Activated CD4-positive, alpha-beta T cell treated with anti-CD3 and anti-CD28 coated beads, Interleukin-2, amount 50 U/mL, for 16 hours (primary cell): ENCODE measurements at places on chromosomes 16 and 17.
A peak's percentile ranks its signal among the peaks of the same experiment; 100 is the strongest.

DNA sequence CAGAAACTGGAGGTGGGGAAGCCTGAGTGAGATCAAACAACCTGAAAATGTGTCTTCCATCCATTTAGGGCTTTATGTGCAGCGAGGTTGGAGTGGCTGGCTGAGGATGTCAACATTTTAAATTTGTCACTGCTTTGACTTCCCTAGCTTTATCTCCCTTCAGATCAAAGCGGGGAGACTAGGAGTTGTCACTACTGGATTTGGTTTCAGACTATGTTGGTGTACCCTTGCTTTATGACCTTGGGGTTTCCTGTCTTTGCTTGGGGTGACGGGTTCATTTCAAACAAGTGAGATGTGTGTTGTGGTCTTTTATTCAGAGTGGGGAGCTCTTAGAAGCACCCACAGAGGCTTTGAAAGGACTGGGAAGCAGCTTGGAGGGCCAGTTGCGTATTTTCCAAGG is 25.6 kb downstream of the MSI2 start:
- peak; percentile 55 for DNase-seq

DNA sequence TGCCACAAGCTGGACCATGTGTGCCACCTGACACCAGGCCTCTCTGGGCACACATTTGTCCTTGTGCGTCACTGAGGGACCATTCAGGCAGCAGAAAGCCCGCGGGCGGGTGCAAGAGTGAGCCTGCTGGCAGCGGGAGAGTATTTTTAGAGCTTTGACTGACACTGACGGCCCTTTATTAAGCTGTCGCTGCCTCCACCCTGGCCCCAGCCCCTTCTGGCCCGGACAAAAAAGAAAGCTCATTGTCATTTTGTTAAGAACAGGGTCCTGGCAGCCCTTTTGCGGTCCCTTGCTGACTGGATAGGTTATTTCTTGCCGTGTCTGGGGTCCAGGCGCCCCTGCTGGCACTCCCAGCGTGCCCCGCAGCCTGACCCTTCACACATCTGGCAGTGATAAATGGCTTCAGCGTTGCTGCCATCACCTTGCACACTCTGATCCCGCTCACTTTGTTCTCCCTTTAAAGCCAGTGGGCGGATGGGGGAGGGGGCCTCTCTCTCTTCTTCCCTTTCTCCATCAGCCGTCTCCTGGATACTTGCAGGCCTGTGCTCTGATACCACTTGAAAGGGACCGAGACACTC is 78.4 kb upstream of the NKD1 start:
- DNase-seq, result no peak

DNA sequence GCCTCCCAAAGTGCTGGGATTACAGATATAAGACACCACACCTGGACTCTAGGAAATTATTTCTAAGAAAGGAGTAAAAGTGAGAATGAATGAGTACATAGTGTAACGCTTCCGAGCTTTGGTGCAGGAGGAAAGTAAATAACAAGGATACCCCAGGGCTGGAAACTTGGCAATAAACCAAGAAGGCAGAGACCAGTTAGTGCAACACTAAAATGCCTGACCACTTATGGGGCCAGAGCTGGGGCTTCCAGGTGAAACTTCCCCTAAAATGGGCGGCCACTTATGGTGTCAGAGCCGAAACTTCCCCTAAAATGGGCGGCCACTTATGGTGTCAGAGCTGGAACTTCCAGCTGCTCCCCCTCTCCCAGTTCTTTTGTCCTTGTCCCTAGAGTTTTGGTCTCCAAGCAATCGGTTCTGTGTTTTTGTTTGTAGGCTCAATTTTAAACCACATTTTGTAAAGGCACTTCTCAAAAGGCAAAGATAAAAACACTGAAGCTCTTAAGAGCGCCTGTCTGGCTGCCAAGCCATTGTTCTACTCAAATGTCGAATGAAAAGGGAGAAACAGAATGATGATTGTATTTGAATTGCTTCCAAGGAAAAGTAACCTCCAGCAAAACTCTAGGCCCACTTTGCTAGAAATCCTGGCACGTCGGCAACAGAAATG is 63.9 kb downstream of the NXN start:
- no peak for DNase-seq

DNA sequence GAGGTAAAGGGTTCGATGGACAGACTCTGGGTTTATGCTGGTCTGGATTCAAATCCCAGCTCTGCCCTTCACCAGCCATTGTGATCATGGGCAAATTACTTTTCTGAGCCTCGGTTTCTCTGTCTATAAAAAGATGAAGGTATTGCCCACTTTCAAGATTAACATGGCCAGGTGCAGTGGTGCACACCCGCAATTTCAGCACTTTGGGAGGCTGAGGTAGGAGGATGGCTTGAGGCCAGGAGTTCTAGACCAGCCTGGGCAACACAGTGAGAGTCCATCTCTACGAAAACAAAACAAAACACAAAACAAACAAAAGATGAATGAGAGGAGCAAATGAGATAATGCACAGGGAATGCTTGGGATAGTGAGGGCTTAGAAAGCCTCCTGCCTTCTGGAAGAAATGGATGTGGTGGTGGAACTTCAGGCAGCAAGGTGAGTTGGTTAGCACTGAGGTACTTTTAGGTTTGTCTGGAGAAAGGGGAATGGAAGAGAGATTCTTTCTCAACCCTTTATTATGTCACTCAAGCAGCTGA is 8.5 kb downstream of the ADGRG3 start:
- no peak for DNase-seq

- no peak for DNase-seq
Observed at GRCh38 chr16:68826652-68827051, 16.7 kb upstream of the TANGO6 start.

DNA sequence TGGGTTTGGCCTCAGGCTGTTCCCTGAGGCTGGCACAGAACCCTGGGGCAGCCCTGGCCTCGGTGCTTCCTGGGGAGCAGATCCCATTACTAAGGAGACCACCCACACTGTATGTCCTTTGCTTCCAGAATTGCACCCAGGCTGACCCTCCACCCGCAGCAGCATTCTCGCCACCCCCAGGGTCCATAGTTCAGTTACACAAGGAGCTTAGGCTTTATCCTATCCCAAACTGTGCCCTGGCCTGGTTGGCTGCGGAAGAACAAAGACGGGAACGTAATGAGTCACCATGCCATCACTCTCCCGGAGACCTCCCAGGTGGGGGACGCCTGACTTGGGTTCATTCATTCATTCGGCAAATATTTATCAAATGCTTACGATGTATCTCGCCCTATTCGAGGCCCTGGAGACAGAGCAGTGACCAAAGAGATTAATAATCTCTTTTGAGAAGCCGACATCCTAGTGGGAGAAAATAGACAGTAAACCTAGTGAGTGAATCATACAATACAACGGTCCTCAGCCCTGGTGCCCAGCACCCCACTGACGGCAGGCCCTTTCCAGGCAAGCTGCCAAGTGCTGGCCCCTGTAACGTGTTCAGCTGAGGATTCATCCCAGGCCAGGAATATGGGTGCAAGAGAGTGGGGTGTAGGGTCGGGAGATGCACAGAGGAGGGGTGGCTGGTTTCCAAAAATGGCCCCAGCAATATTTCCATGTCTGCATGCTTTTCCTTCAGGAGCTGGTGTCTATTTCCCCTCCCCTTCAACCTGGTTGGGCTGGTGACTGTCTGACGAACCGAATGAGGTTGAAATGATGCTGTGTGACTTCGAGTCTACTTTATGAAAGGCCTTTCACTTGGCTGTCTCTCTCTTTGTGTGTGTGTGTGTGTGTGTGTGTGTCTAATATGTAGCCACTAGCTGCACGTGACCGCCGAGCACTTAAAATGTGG is 134.2 kb downstream of the MGAT5B start:
- DNase-seq, result no peak

- DNase-seq, result no peak
Observed at GRCh38 chr16:86578611-86579267, 390 bp downstream of the FOXL1 start.

GRCh38 chr17:20280051-20280450 is 187.3 kb downstream of the LGALS9B start:
- no peak for DNase-seq

DNA sequence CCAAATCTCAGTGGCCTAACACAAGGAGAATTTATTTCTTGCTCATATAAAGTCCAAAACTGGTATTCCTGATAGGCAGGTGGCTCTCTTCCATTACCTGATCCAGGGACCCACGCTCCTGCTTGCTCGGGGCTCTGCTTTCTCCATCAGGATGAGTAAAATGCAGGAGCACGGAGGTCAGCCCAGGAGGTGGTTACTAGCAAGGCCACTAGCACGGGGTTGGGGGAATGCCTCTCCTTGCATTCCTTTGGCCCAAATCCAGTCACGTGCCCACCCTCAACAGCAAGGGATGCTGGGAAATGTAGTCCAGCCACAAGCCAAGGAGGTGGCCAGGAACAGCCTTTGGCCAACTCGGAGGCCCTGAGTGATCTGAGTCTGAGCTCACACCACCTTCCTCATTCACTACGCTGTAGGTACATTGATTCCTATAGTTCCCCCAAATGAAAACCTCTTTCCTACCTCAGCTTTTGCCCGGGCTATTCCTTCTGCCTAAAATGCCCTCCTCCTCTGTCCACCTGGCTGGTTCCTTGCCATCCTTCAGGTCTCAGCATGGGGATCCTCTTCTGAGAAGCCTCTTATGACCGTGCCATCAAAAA is 38.3 kb upstream of the HAPSTR1 start:
- peak; percentile 38 for DNase-seq

GRCh38 chr17:5055543-5055942 is 20.3 kb upstream of the SLC52A1 start:
- DNase-seq, result no peak

DNA sequence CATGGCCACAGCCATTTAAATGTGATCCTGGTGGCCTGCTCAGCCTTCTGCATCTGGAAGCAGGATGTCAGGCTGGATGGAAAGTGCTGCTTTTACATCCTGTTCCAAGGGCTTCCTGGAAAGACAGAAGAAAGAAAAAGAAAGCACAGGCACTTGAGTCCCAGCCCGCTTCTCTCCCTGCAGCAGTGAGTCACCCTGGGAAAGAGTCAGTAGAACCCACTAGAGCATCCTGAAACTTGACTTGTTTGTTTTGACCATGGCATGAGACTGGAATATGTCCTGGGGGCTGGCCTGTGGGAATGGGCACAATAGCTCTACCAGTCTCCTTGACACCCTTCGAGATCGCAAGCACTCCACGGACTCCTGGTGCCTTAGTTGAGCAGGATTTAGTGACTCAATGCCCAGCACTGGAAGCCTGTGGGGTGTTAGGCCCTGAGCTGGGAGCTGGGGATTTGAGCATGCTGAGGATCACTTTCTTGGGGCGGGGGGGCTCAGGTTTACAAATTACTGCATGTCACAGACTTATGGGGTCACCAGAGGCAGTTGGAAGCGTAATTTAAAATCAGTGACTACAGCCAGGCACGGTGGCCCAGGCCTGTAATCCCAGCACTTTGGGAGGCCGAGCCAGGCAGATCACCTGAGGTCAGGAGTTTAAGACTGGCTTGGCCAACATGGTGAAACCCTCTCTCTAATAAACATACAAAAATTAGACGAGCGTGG is 22.1 kb upstream of the GNA13 start:
- no peak for DNase-seq

DNA sequence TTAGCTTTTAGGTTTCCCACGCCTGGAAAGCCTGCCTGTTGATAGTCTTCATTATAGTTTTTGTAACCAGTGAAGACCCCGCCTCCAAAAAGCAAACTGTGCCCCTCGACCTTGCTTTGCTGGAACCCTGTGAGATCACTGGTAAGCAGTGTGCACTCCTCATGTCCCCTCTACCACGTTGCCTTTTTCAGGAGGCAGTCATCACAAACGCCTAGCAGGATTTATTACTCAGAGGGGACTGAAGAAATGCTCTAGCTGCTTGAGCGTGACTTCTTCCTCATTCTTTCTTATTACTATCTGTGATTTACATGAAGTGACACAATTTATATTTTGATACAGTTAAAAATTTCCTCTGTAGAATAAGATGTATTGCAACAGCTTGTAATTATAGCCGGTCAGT is 6.5 kb upstream of the KRTAP3-1 start:
- no peak for DNase-seq

DNA sequence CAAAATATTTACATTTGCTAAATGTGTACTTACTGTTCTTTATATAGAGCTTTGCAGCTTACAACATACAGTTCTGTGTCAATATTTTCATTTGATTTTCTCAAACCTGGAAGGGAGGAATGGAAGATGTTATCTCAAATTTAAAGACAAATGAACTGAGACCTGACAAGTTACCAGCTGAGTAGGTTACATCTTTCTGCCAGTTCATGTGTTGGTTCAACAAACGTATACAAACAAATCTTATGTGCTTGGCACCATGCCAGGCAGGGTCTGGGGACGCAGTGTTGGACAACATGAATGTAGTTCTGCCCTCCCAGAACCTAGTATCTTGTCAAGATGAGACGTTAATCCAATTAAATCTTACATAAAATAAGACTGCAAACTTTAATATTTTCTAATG is 507.5 kb upstream of the HSBP1 start:
- no peak for DNase-seq

- no peak for DNase-seq
Observed at GRCh38 chr16:87417528-87417910, 25.4 kb downstream of the MAP1LC3B start.

DNA sequence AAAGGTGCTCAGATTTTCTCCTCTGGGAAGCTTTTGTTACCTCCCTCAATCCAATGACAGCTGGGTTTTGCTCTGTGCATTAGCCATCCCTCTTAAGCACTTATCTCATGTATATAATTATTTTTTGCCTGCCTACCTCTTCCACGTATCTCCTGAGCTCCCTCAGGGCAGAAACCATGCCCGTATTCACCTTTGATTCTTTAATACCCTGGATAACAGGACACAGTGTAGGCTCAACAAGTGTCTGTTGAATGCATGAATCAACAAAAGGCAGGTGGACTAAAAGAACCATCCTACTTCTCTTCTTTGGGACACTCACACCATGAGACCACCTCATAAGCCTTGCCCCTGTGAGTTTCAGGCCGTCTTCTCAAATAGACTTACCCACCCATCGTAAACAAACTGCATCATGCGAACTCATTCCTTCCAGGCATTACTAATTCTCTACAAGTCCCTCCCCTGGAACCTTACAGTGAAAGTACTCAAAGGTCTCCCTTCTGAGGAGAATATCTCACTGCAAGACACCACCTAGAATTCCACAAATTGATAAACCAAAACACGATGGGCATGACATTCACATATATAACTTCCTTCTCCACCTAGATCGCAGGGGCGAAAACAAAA is 3.2 kb downstream of the ARHGAP17 start:
- no peak for DNase-seq

- no peak for DNase-seq
Observed at GRCh38 chr16:67016681-67017420, 12.1 kb upstream of the CBFB start.

DNA sequence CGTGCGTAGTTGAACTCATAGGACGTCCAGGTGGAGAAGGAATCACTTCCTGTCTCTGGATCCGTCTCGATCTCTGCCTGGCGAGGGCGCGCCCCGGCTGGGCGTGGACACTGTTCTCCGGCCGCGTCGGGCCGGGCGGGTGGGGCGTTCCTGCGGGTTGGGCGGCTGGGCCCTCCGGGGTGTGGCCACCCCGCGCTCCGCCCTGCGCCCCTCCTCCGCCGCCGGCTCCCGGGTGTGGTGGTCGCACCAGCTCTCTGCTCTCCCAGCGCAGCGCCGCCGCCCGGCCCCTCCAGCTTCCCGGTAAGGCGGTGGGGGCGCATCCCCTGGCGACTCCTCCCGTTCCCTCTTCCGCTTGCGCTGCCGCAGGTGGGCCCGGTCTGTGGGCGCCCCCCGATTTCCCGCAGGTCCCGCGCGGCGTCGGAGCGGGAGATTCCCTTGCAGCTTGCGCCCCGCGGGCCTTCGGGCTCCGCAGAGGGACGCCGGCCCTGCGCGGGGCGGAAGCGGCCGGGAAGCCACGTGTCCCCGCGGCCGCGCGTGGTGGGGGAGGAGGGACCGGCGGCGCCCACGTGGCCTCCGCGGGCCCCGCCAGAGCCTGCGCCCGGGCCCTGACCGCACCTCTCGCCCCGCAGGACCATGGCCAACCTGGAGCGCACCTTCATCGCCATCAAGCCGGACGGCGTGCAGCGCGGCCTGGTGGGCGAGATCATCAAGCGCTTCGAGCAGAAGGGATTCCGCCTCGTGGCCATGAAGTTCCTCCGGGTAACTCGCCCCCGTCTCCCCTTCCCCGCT is at the start of gene NME2:
NME2 (plus strand) TSS at position 214 of the 789 bp plus-strand sequence; CDS start at position 634, 420 bp downstream.
- DNase-seq, result peak; percentile 83
